GM06990 (cell line): ENCODE measurements at places on chromosomes 5 and 9.

- no peak for DNase-seq
Measured at GRCh38 chr5:25094219-25094618, 449.4 kb upstream of the CDH10 start.

- no peak for DNase-seq
Measured at GRCh38 chr5:150781706-150782614, 3.4 kb downstream of the SMIM3 start.

GRCh38 chr5:7668161-7668560 is 182.8 kb downstream of the CFAP90 start:
- no peak for DNase-seq

- DNase-seq: no peak
Measured at GRCh38 chr9:115291841-115292240, 173.9 kb upstream of the TNC start.

DNA sequence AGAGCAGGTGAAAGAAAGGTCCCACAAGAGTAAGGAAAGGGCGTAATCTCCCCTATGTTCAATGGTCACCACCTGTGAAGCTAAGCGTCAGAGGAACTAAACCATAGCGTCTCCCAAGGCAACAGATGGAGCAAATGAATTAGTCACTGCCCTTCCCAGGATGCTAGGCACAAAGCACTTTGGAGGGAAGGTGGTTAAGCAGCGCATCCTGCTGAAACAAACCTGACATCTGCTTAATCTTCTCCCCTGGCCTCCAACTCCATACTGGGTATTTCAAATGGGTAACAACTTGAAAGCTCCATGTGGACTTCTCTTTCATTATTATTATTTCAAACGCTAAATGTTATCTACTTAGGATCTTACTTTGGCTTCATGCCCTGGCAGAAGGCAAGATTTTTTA is 227.3 kb downstream of the MLLT3 start:
- DNase-seq: no peak

- DNase-seq: no peak
Measured at GRCh38 chr5:39992617-39993202, 567.9 kb upstream of the DAB2 start.

DNA sequence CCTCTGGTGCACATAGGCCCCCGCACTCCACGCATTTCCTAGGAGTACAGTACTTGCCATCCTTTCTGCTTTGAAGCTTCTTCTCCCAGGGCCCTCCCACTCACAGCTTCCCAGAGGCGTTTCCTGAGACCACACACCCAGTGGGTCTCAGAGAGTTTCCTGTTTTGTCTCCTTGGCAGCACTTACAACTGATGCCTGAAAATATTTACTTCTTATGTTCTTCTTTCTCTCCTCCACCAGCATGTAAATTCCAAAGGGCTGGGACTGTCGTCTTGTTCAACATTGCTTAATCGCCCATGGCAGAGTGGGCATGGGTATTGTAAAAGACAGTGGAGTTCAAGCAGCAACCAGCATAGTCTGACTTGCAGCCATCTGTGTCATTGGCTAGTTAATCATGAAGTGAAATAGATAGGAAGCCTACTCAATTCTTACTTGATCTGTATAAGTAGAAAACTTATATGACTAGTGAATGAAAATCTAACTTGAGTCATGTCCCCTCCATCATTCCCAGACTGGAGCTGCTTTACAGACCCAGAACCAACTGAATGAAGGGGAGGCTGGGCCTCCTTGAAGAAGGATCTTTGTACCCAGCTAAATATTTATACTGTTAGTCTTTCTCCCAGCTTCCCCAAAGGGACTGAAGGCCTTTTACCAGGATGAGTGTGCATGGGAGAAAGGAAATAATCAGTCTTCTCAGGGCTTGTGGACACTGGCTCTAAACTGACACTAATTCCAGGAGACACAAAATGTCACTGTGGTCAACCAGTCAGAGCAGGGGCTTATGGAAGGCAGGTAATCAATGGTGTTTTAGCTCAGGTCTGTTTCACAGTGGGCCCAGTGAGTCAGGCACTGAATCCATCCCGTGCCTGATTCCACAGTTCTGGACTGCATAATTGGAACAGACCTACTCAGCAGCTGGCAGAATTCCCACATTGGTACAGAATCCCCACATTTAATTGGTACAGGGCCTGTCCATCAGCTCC is 116.4 kb downstream of the SV2C start:
- no peak for DNase-seq

DNA sequence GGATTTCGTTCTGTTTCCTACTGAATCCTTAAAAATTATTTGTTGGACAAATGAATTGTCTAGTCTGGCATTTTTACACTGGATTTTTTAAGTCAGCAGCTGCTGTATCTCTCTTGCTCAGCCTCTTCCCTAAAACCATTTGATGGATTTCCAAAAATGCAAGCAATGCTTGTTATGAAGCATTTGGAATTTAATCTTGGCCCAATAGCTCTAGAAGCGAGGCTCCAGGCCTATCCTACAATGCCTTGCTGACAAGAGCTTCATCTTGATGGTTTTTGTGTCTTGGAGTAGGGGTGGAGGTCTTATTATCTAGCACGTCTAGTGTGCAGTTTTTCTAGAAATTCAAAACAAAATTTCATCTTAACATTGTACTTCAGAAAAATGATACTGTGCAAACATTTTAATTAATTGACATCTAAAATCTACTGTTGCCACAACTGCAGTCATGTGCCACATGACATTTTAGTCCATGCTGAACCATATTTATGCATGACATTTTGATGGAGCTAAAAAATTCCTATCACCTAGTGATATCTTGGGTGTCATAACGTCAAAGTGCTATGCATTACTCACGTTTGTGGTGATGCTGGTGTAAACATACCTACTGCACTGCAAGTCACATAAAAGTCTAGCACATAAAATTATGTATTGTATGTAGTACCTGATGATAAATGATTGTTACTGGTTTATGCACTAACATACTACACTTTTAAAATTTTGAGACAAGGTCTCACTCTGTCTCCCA is 5.9 kb upstream of the RAD23B start:
- DNase-seq: no peak

- DNase-seq: no peak
Measured at GRCh38 chr5:111280282-111280951, 56.2 kb downstream of the CAMK4 start.
